WTC11 (cell line): ENCODE measurements at places on chromosomes 6 and 20.

- peak; percentile 42 for DNase-seq
These were observed 4.1 kb downstream of the TMEM239 start for GRCh38 chr20:2820084-2820895.

DNA sequence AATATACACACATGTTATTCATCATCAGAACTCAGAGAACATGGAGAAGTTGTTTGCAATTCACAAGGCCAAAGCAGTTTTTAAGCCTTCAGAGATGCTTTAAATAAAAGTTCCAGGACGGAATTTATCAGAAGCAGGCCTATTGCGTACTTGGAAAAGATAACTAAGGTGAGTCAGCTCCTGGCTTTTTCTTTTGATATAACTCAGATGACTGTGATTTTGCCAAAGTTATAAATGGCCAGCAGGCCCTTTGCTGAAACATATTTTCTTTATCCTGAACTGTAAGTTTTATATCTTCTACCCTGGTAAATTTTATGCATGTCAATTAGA is 55.0 kb upstream of the PLCB1 start:
- no peak for DNase-seq

DNA sequence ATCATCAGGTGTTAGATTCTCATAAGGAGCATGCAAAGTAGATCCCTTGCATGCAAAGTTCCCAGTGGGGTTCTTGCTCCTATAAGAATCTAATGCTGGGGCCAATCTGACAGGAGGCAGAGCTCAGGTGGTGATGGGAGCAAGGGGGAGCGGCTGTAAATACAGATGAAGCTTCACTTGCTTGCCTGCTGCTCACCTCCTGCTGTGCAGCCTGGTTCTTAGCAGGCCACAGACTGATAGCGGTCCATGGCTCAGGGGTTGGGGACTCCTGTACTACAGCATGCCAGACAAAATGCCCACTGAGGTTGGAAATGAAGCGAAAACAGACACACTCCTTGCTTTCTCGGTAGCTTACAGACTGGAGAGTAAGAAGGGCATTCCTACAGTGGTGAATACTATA is 386.8 kb downstream of the PLCB1 start:
- DNase-seq: peak; percentile 24

GRCh38 chr6:156839591-156840001 is 62.4 kb downstream of the ARID1B start:
- DNase-seq: no peak
